IPS DF 6.9 (cell line): ENCODE measurements at places on chromosomes 4 and X.

GRCh38 chrX:50586980-50587379, 116.4 kb upstream of the DGKK start:
- no peaks in the 10 kb centered on the region for H3K27me3 ChIP-seq
- no peak overlapping the region for H3K4me3 ChIP-seq
- DNase-seq = no peak
- no peak overlapping the region for H3K27ac ChIP-seq
- no peaks in the 10 kb centered on the region for H3K36me3 ChIP-seq

GRCh38 chr4:147879676-147880075, 147.8 kb downstream of the ARHGAP10 start:
- H3K27ac ChIP-seq = no peak overlapping the region
- no peaks in the 10 kb centered on the region for H3K36me3 ChIP-seq
- DNase-seq = no peak
- no peak overlapping the region for H3K4me3 ChIP-seq
- no peaks in the 10 kb centered on the region for H3K4me1 ChIP-seq

DNA sequence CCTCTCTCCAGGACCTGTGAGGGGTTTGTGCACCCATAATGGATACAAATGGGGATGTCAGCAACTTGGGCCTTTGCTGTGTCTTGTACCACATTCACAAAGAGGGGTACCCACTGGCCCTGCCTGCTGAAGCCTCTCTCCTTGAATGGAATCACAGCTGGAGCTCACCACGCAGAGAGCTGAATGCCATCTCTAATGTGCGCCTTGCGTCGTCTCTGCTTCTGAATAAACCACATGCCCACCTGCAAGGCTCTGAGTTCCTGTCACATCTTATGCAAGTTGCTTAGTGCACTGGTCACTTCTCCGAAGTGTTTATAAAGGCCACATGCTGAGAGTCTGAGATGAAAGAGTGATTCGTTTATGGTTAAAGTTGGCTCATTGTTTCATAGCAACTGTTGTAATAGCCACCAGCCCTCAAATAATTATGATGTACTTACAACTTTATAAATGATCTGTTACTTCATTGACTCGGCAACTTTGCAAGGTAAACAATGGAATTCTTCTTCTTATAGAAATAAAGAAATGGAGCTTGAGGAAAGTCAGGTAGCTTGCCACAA, 6.2 kb upstream of the PUDP start:
- H3K4me1 ChIP-seq = 0 out of 2 replicates have a peak, but pooled peaks cover 3% of the 10 kb centered on the region
- H3K4me3 ChIP-seq = no peak overlapping the region
- H3K27me3 ChIP-seq = no peaks in the 10 kb centered on the region
- no peaks in the 10 kb centered on the region for H3K36me3 ChIP-seq
- H3K27ac ChIP-seq = no peak overlapping the region
- no peak for DNase-seq

DNA sequence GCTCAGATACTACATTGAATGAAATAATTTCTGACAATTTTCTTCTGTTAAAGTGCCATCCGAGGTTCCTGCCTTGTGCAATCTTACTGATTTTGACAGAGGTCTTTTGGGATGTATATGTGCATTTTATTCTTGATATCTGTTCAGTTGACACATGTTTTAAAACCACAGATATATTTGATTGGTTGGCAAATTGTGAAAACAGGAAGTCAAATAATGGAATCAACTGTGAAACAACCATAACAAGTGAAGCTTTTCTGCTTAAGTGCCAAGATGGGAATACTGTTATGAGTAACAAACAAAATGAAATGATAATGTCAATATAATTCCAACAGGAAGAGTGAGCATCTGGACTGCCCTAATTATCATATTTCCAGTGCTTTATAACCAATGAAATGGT, 84.9 kb upstream of the TET2 start:
- no peaks in the 10 kb centered on the region for H3K27me3 ChIP-seq
- H3K4me3 ChIP-seq = no peak overlapping the region
- no peaks in the 10 kb centered on the region for H3K36me3 ChIP-seq
- no peak overlapping the region for H3K27ac ChIP-seq
- no peak for DNase-seq

DNA sequence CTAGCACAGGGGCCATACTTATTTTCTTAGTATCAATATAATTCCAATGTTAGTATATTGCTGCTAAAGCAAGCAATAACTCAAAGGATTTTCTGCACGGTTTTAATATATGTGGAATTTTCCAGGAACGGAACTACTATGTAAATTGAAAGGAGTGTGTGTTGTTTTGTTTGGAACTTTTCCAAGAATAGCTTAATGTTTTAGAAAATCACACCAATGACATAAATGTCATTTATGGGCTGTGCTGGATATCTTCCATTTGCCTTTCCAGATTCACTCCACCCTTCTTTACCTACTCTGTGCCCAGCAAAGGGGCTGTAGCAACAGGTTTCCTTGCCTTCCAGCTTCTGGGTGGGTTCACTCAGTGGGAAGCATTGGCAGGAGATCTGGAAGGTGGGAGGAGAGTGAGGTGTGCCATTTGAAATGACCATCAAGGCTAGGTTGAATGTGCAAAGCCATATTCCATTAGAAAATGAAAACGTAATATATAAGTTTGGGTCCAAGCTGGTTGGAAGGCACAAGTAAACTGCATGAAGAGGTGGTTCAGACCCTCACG, 25.2 kb upstream of the ZFX start:
- no peaks in the 10 kb centered on the region for H3K4me1 ChIP-seq
- no peaks in the 10 kb centered on the region for H3K36me3 ChIP-seq
- no peak for DNase-seq

DNA sequence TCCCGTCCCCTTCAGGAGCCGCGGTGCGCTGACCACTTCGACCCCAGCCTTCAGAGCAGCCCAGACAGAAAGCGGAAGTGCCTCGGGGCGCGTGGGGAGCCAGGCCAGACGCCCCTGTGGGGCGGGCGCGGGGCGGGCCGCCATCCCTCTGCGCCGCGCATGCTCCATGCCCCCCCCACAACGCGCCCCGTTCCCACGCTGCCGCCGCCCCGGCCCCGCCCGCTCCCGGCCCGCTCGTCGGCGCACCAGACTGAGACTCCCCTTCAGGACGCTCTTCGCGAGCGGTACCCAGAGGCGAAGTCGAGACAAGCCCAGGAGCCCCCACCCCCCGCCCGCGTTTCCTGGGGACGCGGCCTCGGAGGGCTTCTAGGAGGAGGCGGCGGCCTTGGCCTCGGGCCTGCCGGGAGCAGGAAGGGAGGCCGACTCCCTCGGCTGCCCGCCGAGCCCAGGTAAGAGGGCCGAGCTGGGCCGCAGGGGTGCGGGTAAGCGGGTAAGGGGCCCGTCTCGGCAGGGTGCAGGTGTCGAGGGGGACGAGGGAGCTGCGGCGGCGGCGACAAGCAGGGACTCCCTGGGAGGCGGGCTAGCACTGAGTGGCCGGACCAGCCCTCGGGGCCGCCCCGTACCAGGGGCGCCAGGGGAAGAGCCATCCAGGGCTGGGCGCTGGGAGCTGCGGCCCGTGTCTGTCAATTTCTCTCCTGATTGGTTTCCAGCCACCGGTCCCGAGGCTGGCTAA, at the start of gene ZFP92:
ZFP92 (plus strand) TSS at position 218 of the 733 bp plus-strand sequence. CDS start 6,851 bp downstream, outside the sequence.
- peak within 1 kb of the TSS; percentile 44; the same call in 1 of the 2 replicates for H3K4me3 ChIP-seq
- peaks cover 5% of the 10 kb centered on the region for H3K27me3 ChIP-seq
- no peaks in the 10 kb centered on the region for H3K36me3 ChIP-seq
- H3K27ac ChIP-seq = no peak within 1 kb of the TSS

DNA sequence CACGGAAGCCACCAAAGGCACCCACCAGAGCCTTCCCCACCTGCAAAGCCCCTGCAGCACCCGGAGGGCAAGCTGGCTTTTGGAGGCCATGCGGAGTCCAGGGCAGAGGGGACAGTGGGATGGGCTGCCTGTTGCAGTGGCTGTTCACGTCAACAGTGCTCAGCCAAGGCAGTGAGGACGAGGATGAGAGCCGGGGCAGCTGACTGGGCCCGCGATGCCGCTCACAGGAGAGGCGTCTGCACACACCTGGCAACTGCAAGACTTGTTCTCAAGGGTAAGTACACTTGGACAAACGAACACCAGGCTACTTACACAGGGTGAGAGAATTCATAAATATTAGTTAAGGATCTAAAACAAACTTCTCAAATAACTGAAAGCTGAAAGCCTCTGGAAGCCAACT, 19.6 kb downstream of the FGFR3 start:
- H3K27me3 ChIP-seq = no peaks in the 10 kb centered on the region
- no peak for DNase-seq
- H3K4me3 ChIP-seq = no peak overlapping the region
- H3K4me1 ChIP-seq = no peaks in the 10 kb centered on the region
- no peak overlapping the region for H3K27ac ChIP-seq

DNA sequence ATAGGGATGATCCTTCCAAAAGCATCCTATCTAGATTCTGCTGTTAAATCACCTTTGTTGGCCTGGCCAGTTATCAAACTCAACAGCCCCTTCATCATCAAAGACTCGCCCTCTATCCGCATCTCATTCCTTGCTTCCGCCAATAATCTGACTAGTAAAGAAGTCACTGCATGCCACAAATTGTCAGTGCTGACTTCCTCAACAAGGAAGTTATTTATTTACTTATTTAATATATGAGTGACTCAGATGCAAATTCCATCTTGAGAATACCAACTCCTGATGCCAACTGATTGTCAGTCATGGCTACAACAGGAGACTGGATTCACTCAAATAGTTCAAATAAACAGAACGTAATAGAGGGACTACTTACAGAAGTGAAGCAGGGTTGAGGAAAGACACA, 283.8 kb downstream of the TRIML1 start:
- H3K36me3 ChIP-seq = no peaks in the 10 kb centered on the region
- no peak for DNase-seq
- no peak overlapping the region for H3K4me3 ChIP-seq
- no peak overlapping the region for H3K27ac ChIP-seq
- no peaks in the 10 kb centered on the region for H3K27me3 ChIP-seq

DNA sequence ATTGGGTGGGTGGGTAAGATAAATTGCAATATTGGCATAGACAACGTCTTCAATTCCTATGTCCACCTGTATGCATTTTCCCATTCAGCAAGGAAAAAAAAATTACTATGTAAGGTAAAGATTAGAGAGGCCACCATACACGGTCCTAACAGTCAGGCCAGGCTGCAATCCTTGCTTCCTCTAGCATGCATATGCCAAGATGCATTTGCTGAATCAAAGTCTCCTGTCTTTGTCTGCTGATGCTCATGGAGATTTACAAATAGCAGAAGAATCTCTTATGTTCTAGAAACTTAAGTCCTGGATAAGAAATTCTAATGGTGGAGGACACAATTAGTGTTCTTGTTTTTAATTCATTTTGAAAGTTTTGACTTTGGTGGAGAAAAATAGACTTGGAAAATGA, 206.8 kb downstream of the PDGFC start:
- H3K4me3 ChIP-seq = no peak overlapping the region
- no peak overlapping the region for H3K27ac ChIP-seq
- no peaks in the 10 kb centered on the region for H3K36me3 ChIP-seq
- H3K27me3 ChIP-seq = no peaks in the 10 kb centered on the region
- DNase-seq = no peak

DNA sequence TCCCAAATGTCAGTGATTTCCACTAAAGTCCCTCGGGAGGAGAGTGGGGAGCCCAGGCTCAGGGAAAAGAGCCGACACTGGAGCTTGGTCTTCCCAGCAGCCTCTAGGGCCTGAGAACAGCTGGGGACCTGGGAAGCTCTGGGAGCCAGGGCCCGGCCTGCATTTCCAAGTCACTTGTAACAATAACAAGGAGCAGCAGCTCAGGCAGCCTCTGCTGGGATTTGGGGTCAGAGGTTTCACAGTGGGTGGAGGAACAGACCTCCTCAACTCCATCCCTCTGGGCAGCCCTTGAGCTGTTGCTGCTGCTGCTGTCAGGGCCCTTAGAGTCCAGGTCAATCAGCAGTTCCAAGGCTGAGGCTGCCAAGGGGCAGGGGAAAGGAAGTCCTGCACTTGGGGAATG, 11.1 kb downstream of the STARD8 start:
- H3K36me3 ChIP-seq = no peaks in the 10 kb centered on the region
- no peak for DNase-seq
- no peaks in the 10 kb centered on the region for H3K27me3 ChIP-seq

- H3K4me3 ChIP-seq = no peak overlapping the region
- no peak overlapping the region for H3K27ac ChIP-seq
- H3K27me3 ChIP-seq = no peaks in the 10 kb centered on the region
- no peak for DNase-seq
Observed at GRCh38 chr4:176404621-176405020, 84.9 kb downstream of the SPCS3 start.

- H3K4me3 ChIP-seq = no peak overlapping the region
- DNase-seq = no peak
- no peaks in the 10 kb centered on the region for H3K36me3 ChIP-seq
- H3K4me1 ChIP-seq = no peaks in the 10 kb centered on the region
- H3K27me3 ChIP-seq = no peaks in the 10 kb centered on the region
- no peak overlapping the region for H3K27ac ChIP-seq
Observed at GRCh38 chrX:108362026-108362425, 76.2 kb downstream of the COL4A6 start.

- H3K4me1 ChIP-seq = no peaks in the 10 kb centered on the region
- no peak overlapping the region for H3K27ac ChIP-seq
- no peak for DNase-seq
- H3K27me3 ChIP-seq = no peaks in the 10 kb centered on the region
- peaks cover 3% of the 10 kb centered on the region; the same call in 1 of the 2 replicates for H3K36me3 ChIP-seq
Observed at GRCh38 chrX:131735127-131735526, 191.3 kb downstream of the OR13H1 start.
